ENCODE measurements at places on chromosomes 1 and 21.

DNA sequence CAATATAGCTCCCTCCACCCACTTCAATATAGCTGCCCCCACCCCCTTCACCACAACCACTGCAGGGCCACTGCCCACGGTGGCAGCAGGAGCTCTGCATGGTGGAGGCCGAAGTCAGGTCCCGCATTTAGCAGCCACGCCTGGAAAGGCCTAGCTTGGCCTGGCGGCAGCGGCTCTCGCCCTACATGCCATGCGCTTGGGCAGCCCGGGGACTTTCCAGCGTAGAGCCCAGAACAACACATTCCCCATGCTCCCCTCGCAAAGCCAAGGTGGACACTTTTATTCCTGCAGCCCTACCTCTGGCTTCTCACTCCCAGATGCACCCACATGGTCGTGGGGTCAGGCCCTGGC is 37.1 kb downstream of the LHX4 start:
- DNase-seq, result no peak

GRCh38 chr1:216015116-216015515 is 408.1 kb downstream of the USH2A start:
- DNase-seq, result no peak

DNA sequence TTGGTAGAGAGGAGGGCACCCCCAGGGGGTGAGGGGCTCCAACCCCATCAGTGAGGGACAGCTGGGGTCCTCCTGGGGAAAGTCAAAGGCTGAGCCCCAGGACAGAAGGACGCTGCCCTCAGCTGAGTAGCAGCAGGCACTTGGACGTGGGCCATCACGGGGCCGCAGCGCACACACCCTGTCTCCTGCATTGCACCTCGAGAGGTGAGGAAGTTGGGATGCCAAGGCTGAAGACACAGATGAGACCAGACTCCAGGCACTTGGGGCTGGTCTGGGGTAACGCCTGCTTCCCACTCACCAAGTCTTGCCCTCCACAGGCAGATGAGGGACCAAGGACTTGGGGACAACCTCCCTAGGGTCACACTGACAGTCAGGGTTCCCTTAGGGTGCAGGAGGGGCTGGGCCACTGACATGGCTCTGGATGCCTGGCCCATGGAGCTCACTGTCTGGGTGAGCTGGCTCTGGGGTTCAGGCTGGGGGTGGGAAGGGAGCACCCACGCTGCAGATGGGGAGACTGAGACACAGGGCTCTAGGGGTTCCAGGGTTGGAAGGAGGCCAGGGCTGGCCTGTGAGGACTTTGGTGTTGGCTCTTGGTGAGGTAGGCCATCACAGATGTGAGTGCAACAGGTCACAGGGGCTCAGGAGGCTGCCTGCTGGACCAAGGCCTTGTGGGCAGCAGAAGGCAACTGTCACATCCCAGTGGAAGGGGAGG is 16.6 kb upstream of the ZNF678 start:
- no peak for DNase-seq

- no peak for DNase-seq
These were observed at the start of gene TMEM125 for GRCh38 chr1:43269627-43270375. Gene TMEM125 (plus strand): TSS chr1:43269983. CDS start chr1:43272723, 2,740 bp downstream.

All from stimulated activated CD4-positive, alpha-beta T cell treated with anti-CD3 and anti-CD28 coated beads, Interleukin-15, amount 100 ng/mL, for 48 hours (primary cell).